HCT116 (cell line): ENCODE measurements at places on chromosomes 2 and 18. TPM values are rescaled to one million over a fixed set of nuclear protein-coding genes. Genes with fewer than 3 reads are reported as not detected.

ARPC2 gene
- total RNA-seq, result 187 TPM

GPR39 gene
- total RNA-seq, result 5.1 TPM

GRCh38 chr2:225510796-225511195, 111.3 kb downstream of the NYAP2 start:
- DNase-seq, result no peak

DNA sequence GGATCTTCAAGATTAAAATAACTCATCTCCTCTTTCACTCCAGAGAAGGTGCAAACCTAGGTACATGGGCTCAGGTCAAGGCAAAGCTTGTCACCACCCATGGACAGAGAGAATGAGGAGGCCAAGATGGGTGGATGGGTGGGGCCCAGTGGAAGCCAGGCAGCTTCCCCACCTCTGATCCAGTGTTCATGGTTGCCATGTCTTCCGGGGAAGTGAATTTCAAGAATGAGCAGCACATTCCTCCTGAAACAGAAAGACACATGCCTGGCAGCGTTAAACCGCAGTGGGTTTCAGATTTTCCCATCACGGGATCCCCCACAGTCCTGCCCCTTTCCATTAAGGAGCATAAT, 301.7 kb downstream of the EIPR1 start:
- no peak for DNase-seq

GRCh38 chr18:59737776-59738300, 40.6 kb upstream of the CCBE1 start:
- DNase-seq, result no peak

DNA sequence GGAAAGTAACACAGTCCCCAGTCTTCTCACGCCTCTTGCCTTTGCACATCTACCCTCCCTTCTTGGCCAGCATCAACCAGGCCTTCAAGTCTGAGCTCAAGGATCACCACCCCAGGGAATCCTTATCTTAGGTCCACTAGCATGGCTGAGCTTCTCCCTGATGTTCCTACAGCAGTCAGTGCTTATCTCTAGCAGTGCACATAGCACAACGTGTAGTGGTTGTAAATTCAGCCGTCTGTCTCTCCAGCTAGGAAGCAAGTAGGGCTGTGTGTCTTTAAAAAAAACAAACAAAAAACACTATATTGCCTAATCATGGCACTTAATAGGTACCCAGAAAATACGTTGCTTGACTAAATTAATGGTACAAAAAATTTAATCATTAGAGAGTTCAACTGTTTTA, 29.2 kb downstream of the KCNG3 start:
- no peak for DNase-seq
